ENCODE measurements at places on chromosomes 11 and 22. TPM values are rescaled to one million over a fixed set of nuclear protein-coding genes. Genes with fewer than 3 reads are reported as not detected.

Gene F2
- total RNA-seq = not detected

Gene BLID
- 17.8 TPM for total RNA-seq

Gene RAB39A
- not detected for total RNA-seq

Gene MYRF
- total RNA-seq = under 0.01 TPM

Gene CACNA1I
- under 0.01 TPM for total RNA-seq

Gene AIFM3
- total RNA-seq = 0.52 TPM

Gene ZNF70
- total RNA-seq = 7.1 TPM

Gene TOB2
- 31.6 TPM for total RNA-seq

Gene OSBPL5
- total RNA-seq = 42.9 TPM

Gene PIWIL4
- total RNA-seq = 6.8 TPM

Gene C11orf58
- 170 TPM for total RNA-seq

Gene CHRNA10
- 1.3 TPM for total RNA-seq

Gene OR2AG2
- total RNA-seq = 0.39 TPM

Gene CRYBB3
- total RNA-seq = not detected

Gene JHY
- 14.6 TPM for total RNA-seq

Gene SAA2
- 0.13 TPM for total RNA-seq

Gene TMPRSS6
- not detected for total RNA-seq

Gene IGLL5
- not detected for total RNA-seq

Gene GLYATL1
- 0.13 TPM for total RNA-seq

Gene SPTBN2
- 0.43 TPM for total RNA-seq

Gene CCDC34
- total RNA-seq = 7.0 TPM

Gene TUBA8
- total RNA-seq = 1.2 TPM

Gene SYT7
- total RNA-seq = 4.3 TPM

Gene GCAT
- 23.9 TPM for total RNA-seq

Gene RBFOX2
- 175 TPM for total RNA-seq

Gene KRTAP5-11
- not detected for total RNA-seq

Gene MS4A6E
- total RNA-seq = not detected

Gene TYR
- total RNA-seq = not detected

Gene TAGLN
- total RNA-seq = 331 TPM

Gene BRSK2
- under 0.01 TPM for total RNA-seq

Gene NEFH
- total RNA-seq = 0.39 TPM

Gene USP2
- 1.5 TPM for total RNA-seq

Gene CHADL
- 1.5 TPM for total RNA-seq

Gene TMEM191C
- 0.32 TPM for total RNA-seq

Gene CDC42BPG
- under 0.01 TPM for total RNA-seq

Gene TTLL12
- 20.3 TPM for total RNA-seq

Gene LRRC55
- total RNA-seq = not detected

Gene SCUBE1
- 7.4 TPM for total RNA-seq

Gene TTLL1
- 17.5 TPM for total RNA-seq

Gene NCF4
- not detected for total RNA-seq

Gene BIRC3
- 3.3 TPM for total RNA-seq

Gene MIOX
- total RNA-seq = not detected

Gene C22orf31
- not detected for total RNA-seq

Gene KBTBD3
- total RNA-seq = 11.1 TPM

Gene OVOL1
- not detected for total RNA-seq

Gene TPBGL
- total RNA-seq = not detected

Gene LDHAL6A
- total RNA-seq = not detected

Gene SPI1
- total RNA-seq = not detected

Gene SEC14L3
- total RNA-seq = not detected

Gene HOATZ
- total RNA-seq = not detected

Gene PHOX2A
- not detected for total RNA-seq
